Stimulated activated CD4-positive, alpha-beta T cell treated with anti-CD3 and anti-CD28 coated beads, Interleukin-15, amount 100 ng/mL, for 48 hours (primary cell): ENCODE measurements at places on chromosomes 12 and 14.

DNA sequence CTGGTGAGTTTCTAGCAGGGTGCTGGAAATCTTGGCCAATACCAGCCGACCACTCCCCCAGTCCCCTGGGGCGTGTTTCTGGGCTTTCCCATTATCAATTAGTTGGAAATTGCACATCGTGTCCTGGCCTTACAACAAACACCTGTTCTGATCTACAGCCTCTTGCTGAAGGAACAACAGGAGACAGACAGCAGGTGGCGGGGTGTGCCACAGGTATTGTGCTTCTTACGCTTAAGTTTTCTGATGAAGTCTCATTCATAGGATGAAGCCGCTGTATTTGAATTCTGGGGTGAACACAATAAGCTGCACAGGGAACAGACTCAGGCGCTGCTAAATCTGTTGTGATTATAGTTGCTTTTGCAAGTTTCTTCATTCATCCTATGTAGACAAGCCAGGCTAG, 703 bp downstream of the HIGD1C start:
- no peak for DNase-seq

DNA sequence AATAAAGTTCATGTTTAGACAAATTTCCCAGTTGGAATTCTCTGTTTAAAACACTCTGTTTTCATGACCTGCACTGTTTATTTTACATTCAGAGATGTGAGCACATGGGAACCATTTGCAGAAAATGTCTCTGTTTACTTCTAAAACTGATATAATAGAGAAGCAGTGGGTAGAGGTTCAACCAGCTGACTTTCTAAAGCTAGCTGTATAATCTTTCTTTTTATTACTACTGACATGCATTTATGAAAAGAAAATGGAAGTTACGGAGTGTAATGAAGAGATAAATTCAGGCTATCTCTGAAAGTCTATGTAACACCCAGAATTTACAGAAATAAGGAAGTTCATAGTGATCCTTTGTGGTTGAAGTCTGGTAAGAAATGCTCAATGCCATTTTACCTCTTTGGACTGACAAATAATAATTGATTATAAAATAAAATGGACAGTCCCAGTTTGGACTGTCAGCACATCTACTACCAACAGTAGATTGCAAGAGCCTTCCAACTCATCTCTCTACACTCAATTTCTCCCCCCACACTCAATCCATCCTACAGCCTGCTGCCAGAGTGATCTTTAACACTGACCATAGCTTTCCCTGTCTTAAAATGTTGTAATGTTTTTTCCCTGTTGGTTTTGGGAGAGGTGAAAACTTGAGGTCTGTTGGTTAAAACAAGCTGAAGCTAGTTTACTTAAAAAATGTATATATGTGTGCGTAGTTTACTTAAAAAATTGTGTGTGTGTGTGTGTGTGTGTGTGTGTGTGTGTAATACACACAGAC, 137.4 kb downstream of the AEBP2 start:
- no peak for DNase-seq

- DNase-seq: no peak
Measured at GRCh38 chr12:26773313-26774104, 59.5 kb downstream of the ITPR2 start.

DNA sequence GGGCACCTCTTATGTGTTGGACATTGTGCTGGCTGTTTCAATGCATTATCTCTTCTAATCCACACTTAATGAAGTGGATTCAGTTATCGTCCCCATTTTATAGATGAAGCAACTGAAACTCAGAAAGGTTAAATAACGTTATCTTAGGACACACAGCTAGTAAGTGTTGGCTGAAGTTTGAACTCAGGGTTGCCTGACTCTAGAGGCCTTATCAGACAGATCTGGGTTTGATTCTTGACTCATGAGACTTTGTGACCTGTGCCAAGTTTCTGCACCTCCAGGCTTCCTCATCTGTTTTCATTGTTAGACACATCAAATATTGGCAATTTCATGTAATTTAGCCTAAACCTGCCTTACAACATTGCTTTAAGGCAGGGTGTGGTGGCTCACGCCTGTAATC, 18.2 kb upstream of the IRF2BPL start:
- no peak for DNase-seq

- DNase-seq: peak; percentile 40
Measured at GRCh38 chr12:123937707-123938591, 34.7 kb downstream of the CCDC92 start.

GRCh38 chr12:110217996-110218674, 62.9 kb upstream of the ATP2A2 start:
- DNase-seq: no peak

DNA sequence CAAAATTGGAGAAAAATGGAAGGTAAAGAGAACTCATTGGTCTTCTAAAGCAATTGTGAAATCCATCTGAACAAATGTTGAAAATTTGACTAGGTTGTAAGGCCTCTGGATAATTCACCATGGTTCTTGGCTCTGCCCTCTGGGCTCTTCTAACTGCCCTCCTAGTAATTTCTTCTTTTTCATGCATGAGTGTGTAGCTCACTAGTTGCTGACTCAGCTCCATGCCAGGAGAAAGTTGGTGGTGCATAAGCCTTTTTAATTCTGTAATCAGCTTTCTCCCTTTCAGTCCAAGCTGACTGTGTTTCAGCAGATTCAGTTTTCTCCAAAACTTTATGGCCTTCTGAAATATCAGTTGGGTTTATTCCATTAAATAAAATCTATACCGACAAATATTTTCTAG, 877.8 kb upstream of the ATXN7L3B start:
- no peak for DNase-seq

GRCh38 chr12:103969391-103969790, 3.7 kb downstream of the TDG start:
- DNase-seq: no peak

GRCh38 chr14:71103662-71104484, 196.6 kb downstream of the PCNX1 start:
- no peak for DNase-seq

GRCh38 chr14:99254328-99255009, 17.5 kb downstream of the BCL11B start:
- DNase-seq: no peak

- no peak for DNase-seq
Measured at GRCh38 chr12:111355201-111355925, 13.5 kb downstream of the PHETA1 start.

DNA sequence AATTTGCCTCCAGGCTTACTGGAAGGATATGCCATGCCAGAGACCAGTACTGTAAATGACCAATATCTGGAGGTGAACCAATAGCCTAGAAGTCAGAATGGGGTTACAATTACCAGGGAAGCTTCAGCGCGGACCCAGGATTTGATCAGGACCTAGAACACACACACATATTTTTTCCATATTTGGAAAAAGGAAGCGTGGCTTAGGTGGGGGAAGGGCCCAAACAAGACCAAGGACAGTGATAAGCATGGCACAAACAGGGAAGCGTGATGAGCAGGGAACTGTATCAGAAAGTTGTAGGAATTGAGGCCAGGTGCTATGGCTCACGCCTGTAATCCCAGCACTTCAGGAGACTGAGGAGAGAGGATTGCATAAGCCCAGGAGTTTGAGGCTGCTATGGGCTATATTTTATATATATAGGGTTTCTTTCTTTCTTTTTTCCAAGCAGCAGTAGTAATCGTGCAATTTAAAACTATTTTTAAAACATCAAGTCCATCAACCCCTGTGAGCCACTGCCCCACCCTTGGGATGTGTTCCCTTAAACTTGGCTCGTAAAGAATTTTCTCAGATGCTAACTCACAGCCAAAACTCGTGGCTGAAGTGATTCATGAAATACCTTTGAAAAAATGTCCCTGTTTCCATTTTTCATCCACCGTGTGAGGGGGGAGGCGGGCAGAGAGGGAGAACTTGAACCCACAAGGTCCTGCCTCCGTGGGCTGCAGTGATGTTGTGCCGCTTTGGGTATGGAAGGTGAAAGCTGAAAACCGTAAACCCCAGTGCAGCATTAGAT, 16.7 kb downstream of the HRK start:
- no peak for DNase-seq

- peak; percentile 37 for DNase-seq
Measured at GRCh38 chr12:98698603-98699463, 53.7 kb downstream of the APAF1 start.

DNA sequence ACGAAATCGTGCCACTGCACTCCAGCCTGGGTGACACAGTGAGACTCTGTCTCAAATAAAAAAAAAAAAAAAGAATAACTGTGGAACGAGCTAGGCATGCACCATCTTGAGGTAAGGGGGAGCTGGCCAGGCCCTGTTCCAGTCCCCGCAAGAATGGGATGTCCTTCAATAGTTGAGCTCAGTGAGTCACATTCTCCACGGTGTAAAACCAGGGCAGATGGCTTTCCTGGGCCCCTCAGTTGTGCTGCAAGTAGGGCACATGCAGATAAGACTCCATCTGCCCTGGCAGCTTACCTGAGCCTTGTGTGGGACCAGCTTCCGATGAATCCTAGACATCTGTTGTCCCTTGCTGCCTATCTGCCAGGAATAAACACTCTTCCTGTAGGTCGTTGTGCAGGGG, 312.1 kb downstream of the VRK1 start:
- DNase-seq: no peak

DNA sequence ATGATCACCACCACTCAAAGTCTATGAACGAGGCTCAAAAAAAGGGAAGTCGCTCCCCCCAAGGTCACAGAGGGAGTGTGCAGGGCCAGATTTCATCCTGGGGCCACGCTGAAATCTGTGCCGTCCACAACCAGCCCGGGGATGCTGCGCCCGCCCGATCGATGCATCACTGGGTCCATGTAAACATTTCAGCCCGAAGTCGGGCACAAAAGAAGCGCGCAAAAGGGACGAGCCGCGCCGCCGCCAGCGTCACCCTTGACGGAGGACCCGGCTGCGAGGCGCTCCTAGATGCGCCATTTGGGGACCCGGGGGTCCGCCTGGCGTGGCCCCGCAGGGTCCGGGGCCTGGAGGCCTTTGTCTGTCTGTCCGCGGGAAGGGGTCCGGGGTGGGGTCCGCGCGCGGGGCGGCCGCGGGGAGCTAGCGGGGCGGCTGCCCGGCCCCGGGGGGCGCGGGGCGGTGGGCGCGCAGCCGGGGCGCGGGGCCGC, 503 bp downstream of the FBXO21 start:
- peak; percentile 14 for DNase-seq

GRCh38 chr14:80213602-80214001, 2.3 kb upstream of the DIO2 start:
- DNase-seq: no peak

DNA sequence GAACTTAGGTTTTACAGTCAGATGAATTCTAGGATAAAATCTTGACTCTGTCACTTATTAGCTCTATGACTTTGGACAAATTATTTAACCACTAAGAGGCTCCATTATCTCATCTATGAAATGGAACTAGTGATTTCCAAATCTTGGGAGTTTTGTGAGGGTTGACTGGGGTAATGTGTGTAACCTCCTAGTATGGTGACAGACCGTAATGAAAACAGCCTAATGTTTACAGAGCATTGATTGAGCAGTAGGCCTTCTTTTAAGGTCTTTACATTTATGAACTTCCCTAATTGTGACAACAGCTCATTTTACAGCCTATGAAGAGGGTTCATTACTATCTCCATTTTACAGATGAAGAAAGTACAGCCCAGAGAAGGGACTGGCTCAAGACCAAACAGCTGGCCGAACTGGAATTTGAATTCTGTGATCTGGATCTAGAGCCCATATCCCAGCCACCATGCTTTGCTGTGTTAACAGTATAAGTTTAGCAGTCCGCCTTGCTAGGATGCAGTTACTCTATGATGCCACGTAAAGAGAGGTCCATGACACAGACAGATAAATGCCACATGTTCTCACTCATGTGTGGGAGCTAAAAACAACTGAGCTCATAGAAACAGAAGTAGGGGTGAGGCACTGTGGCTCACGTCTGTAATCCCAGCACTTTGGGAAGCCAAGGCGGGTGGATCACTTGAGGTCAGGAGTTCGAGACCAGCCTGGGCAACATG, 9.1 kb upstream of the FBXL14 start:
- no peak for DNase-seq

DNA sequence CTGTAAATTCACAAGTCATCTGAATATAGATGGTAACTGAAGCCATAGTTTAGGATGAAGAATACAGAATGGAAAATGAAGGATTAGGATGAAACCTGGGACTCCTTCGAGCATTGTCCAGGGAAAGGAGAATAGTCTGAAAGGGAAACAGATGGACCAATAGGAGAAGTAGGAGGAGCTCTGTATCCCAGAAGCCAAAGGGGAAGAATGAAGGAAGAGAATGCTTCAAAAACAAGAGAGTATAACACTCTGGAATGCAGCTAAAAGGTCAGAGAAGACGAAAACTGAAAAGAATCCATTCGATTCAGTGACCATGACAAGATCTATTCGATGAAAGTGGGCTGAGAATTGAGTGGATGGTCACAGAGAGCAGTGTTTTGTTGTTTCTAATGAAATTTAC, 1.0 kb downstream of the GMFB start:
- DNase-seq: no peak

GRCh38 chr14:81455390-81455789, 55.3 kb upstream of the STON2 start:
- no peak for DNase-seq

- DNase-seq: no peak
Measured at GRCh38 chr14:40525314-40525713, 1081.4 kb upstream of the LRFN5 start.

DNA sequence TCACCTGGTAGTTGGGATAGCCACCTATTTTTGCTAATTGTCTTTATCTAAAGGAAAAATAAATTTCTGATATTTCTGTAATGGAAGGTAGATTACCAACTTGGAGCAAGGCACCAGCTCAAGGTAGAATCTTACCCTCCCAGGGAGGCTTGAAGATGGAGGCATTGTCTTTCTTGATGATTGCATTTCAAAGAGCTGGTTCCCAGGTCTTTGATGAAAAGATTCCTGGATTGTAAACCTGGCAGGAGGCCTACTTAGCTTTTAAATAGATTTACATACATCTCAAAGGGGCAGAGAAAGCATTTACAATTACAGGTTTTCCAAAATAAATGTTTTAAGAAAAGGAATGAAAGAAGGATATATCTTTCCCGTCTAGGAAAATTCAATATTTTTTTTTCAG, 729.2 kb downstream of the LRFN5 start:
- DNase-seq: no peak

- DNase-seq: no peak
Measured at GRCh38 chr12:93317227-93317626, 60.5 kb upstream of the NUDT4 start.

DNA sequence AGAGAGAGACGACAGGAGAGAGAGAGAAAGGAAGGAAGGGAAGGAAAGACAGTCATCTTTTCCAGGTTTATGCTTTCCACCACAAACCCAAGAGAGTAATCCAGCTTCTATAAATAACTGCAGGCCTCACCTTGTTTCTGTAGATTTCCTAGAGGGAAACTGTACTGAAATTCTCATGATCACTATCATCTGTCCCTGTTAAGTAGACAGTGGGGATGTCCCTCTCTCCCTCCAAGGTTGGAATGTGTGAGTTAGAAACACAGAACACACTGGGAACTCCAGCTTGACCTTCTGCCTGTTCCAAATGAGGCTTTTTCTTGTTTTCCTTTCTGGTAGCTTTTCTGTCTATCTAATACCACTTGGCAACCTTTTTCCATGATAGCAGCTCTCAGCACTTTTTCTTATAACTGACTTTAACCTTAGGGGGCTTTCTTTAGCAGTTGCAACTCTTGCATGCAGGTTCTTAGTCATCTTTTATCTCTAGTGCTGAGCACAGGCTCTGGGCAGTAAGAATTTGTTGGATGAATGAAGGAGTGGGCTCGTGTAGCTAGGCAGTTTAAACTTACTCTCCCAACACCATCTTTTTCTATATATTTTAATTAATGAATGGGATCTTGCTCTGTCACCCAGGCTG, 22.8 kb upstream of the FBXO33 start:
- DNase-seq: no peak

- peak; percentile 68 for DNase-seq
Measured at GRCh38 chr12:47767216-47767724, 5.8 kb upstream of the SLC48A1 start.

GRCh38 chr14:77603654-77604255, 12.7 kb downstream of the SPTLC2 start:
- DNase-seq: no peak
